ENCODE measurements at places on chromosomes 6 and 20.
A peak's percentile ranks its signal among the peaks of the same experiment; 100 is the strongest.

GRCh38 chr20:542777-543368 is 717 bp downstream of the CSNK2A1 start:
- no peak for DNase-seq
- H3K4me1 ChIP-seq = peaks cover 27% of the 10 kb centered on the region
- peak overlapping the region; percentile 53 for H3K27ac ChIP-seq
- H3K36me3 ChIP-seq = peaks cover 31% of the 10 kb centered on the region
- peak overlapping the region; percentile 89 for H3K4me3 ChIP-seq

DNA sequence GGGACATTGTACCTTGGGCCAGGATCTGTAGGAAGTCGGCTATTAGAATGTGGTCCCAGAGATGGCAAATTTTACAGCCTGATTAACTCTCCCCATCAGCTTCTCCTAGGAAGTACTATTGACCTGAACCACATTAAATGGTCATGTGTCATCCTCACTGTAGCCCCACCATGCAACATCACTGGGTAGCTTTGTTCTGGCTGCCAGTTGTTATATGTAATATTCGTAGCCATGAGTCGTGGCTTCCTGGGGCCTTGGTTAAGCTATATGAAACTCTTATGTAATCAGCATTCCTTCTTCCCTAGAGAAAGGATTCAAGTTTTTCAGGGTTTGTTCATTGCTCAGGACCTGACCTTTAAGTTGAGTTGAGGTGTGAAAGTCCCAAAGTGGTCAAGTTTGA is 125.7 kb downstream of the ANKS1A start:
- H3K36me3 ChIP-seq = peaks cover 20% of the 10 kb centered on the region
- H3K27me3 ChIP-seq = no peaks in the 10 kb centered on the region
- DNase-seq = no peak
- peak overlapping the region; percentile 48 for H3K27ac ChIP-seq

DNA sequence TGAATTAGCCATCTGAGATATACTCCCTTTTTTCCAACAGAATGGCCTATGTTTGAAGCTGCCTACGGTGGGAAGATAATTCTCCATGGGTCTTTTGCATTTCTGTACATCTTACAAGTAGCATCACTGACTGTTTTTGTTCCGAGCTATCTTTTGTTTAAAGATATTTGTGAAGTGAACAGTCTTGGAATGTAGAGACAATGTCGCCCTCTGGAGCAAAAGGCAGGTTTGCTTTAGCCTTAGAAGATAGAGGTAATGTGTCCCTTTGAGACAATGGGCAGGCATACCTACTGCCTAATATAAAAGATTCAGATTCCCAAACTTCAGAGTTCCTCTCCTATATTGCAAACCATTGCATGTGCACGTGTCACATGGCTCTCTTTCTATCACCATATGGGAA is 347.8 kb upstream of the CNR1 start:
- no peaks in the 10 kb centered on the region for H3K36me3 ChIP-seq
- DNase-seq = no peak
- H3K4me1 ChIP-seq = no peaks in the 10 kb centered on the region

GRCh38 chr6:5737460-5737859 is 269.3 kb downstream of the NRN1 start:
- H3K27me3 ChIP-seq = no peaks in the 10 kb centered on the region
- no peak for DNase-seq
- no peak overlapping the region for H3K4me3 ChIP-seq
- H3K27ac ChIP-seq = no peak overlapping the region

DNA sequence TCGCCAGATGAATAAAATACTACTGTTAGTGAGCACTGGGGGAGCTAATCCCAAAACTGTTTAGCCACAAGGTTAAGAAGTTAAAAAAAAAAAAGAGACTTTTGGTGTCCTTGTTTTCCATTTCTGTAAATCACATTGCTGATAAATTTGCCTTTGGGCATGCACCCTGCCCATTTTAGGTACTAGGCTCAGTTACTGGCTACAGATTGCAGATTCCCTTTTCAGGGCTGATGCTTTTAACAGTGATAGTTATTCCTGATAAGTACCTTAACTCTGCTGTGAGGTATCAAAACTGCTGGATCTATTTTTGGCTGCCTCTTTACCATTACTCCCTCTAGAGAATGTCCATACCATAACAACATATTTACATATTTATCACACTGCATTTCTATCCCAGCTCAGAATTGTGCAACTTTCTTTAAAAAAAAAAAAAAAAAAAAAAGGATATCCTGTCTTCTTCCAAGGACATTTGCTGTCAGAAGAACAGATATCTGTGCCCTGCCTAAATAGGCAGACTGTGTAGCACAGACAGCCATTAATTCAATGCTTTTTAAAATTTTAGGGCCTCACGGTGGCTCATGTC is 94.5 kb downstream of the SSR1 start:
- no peak overlapping the region for H3K4me3 ChIP-seq
- peaks cover 22% of the 10 kb centered on the region for H3K4me1 ChIP-seq
- peaks cover 27% of the 10 kb centered on the region for H3K36me3 ChIP-seq
- no peaks in the 10 kb centered on the region for H3K27me3 ChIP-seq

DNA sequence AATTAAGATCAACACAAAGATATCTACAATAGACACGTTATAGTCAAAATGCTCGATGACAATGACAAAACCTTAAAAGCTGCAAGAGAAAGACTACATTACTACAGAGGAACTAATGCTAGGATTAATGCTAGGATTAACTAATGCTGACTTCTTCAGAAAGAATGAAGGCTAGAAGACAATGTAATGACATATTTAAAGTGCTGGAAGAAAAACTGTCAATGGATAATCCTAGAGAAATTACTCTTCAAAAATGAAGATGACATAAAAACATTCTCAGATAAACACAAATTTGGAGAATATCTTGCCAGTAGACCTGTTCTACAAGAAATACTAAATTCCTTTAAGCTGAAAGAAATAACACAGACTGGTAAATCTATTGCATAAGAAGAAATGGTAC is 75.2 kb upstream of the SMIM28 start:
- peak overlapping the region; percentile 32 for H3K4me3 ChIP-seq
- H3K36me3 ChIP-seq = peaks cover 3% of the 10 kb centered on the region
- peak overlapping the region; percentile 71 for H3K27ac ChIP-seq
- H3K27me3 ChIP-seq = no peaks in the 10 kb centered on the region
- peaks cover 3% of the 10 kb centered on the region for H3K4me1 ChIP-seq

DNA sequence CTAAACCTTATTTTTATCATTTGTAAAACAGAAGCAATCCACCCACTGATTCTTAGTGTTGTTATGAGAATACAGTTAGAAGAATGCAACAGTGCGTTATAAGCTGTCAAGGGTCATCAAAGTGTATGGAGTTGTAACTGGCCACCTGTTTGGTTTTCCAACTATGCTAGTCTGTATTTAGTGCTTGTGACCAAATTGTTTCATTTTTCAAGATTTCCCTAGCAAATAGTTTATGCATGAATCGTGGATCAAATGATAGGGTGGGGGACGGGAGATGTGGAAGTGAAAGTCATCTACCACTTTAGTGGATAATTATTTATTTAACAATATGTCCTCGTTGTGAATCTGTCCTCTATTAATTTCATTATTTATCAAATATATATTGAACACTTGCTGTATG is 175.4 kb upstream of the HDDC2 start:
- no peak for DNase-seq
- H3K27me3 ChIP-seq = peaks cover 2% of the 10 kb centered on the region
- H3K36me3 ChIP-seq = no peaks in the 10 kb centered on the region
- H3K4me1 ChIP-seq = no peaks in the 10 kb centered on the region

GRCh38 chr6:138383776-138384175 is 6.1 kb downstream of the SMIM28 start:
- no peaks in the 10 kb centered on the region for H3K36me3 ChIP-seq
- H3K27ac ChIP-seq = peak overlapping the region; percentile 21
- no peak overlapping the region for H3K4me3 ChIP-seq
- no peak for DNase-seq
- peaks cover 8% of the 10 kb centered on the region for H3K4me1 ChIP-seq
- no peaks in the 10 kb centered on the region for H3K27me3 ChIP-seq
